ENCODE measurements at places on chromosomes 4 and X.

GRCh38 chrX:4825550-4825949 is 1112.1 kb upstream of the PRKX start:
- no peak for DNase-seq

DNA sequence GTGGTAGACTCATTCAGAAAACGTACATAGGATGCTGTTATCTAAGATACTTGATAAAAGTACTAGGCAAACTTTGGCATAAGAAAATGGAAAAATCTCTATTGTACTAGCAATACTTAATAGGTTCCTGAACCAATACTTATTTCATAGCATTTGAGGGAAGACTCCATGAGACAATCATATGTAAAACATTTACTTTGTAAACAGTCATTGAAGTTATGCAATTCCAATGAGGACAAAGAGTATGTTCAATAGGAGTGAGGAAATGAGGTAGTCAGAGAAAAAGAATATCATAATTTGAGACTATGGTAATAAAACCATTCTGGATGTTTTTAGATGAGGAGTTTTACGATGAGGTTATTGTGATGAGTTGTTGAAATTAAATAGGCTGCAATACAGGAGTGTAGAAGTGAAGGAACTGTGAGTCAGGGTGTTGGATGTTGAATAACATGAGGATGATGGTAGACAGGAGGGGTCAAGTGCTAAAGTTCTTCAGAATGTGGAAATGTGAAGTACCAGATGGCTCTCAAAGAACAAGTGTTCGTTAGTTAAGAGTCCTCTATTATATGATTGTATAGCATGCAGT is 397.9 kb downstream of the PPP3CA start:
- no peak for DNase-seq

DNA sequence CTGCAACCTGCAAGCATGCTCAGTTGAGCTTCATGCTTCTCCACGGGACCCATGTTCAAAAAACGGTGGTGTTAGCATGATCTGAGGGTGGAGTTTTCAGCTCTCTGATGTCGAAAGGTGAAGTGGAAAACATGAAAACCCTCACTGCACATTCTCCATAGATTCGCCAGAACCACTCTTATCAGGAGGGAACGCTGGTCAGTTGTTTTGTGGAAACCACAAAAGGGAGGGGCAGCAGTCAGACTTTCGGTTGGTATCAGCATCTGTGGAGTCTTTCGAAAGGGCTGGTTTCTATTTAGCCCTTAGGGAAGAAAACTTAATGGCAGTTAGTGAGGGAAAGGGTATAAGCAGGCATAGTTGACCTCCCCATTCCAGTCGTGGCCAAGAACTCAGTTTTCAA is 12.6 kb downstream of the PPA2 start:
- no peak for DNase-seq

DNA sequence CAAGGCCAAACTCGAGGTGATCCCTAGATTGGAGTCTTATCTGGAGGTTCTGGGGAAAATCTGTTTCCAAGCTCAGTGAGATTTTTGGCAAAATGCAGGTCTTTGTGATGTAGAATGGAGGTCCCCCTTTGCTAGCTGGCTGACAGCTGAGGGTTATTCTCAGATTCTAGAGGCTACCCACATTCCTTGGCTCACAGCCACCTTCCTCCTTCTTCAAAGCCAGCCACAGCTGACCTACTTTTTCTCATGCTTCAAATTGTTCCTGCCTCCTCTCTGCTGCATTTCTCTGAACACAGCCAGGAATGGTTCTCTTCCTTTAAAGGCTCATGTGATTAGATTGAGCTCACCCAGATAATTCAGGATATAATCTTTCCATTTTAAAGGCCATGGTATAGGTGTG is 86.9 kb downstream of the VCX3A start:
- DNase-seq = no peak

- no peak for DNase-seq
Measured at GRCh38 chrX:38891641-38892413, 90.6 kb downstream of the MID1IP1 start.

- DNase-seq = no peak
Measured at GRCh38 chr4:119510395-119511149, 118.0 kb downstream of the PDE5A start.

- DNase-seq = no peak
Measured at GRCh38 chrX:896256-896655, 265.7 kb downstream of the SHOX start.

GRCh38 chrX:47060708-47061107 is 17.5 kb upstream of the RGN start:
- DNase-seq = no peak

- no peak for DNase-seq
Measured at GRCh38 chr4:68349279-68349648, 626 bp downstream of the YTHDC1 start.

DNA sequence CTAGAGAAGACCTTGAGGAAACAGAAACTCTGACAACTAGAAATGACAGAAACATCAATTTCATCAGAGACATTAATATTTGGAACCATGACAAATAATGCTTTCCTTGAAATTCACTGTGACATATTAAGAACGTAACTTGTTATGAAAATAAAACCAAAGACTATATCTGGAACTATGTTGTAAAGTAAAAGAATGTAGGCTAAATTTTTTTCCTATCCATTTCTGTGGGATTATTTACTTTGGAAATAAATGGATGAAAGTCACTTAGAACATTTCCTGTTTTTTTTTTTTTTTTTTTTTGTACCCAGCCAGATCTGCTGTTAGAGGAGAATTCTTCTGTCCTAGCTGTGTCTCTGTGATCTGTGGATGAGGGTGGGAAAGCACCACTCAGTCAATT is 255.9 kb downstream of the SPRY1 start:
- DNase-seq = no peak

DNA sequence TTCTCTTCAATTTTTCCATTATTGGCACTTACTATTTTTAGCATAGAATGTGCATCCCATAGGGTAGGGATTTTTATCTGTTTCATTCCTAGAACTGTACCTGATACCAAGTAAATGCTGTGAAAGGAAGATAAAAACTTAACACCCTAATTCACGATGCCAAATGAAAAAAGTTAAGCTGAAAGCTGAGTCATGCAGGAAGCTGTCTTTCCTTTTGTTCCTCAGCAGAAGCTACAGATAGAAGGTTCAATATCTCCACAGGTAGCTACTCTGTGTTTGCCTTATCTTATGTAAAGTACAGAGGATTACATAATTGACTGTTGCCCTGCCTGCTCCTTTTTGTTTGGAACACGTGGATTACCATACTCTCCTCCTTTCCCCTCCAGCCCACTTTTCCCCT is 77.0 kb downstream of the LRP2BP start:
- no peak for DNase-seq

GRCh38 chrX:138294951-138295350 is 416.6 kb downstream of the FGF13 start:
- DNase-seq = no peak

Data from renal pelvis (tissue), 12 donors.